ENCODE measurements at places on chromosomes 5 and 9.

GRCh38 chr5:1343931-1344901 is 683 bp downstream of the CLPTM1L start:
- DNase-seq: no peak

GRCh38 chr5:75235711-75236110 is 967 bp downstream of the ANKRD31 start:
- no peak for DNase-seq

DNA sequence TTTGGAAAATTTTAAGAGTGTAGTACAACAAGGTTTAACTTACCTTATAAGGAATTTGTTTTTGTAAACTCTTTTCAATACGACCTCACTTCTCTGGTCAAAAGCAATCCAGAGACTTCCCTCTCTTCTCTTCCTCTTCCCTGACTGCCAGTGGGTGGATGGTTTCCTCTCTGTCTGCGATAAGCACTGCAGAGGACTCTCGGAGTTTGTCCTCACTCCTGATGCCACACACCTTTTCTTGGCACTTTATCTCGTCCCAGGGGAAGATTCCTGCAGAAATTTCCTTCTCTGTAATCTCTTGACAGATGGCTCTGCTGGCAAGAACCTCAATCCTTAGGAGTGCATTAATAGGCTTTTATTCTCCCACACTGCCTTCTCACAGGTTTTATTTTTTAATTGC is 641.6 kb downstream of the NR2F1-AS1 start:
- no peak for DNase-seq

GRCh38 chr5:670396-671270 is 22.5 kb downstream of the TPPP start:
- DNase-seq: no peak
